ENCODE measurements at places on chromosomes 16 and 17.

DNA sequence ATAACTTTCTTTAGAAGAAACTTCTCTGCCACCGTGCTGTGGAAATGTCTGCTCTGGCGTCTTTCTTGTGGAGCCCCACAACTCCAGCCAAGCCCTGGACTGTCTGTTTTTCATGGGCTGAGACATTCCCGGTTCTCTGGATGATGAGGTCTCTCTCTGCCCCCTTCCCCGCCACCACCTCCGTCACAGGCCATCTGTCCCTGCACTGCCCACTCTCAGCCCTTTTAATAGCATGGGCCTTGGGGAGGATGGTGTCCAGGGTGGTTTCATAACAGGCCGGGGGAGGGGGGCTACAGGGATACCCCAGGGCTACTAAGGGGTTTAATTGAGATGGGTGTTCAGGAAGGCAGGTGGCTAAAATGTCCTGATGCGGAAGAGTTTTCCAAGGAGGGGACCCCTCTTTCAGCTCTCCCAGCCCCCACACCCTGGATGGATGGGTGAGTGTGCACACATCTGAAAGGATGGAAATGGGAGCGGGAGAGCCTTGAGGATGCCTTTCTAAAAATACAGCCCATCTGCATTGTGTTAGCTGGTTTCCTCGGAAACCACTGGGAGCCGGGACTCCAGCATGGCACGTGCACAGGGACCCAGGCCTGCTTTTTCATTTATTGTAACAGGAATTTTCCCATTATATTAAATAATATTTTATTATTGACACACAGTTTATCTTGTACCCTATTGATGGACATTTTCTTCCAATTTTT, 14.6 kb upstream of the NDRG4 start:
- no peak for DNase-seq

DNA sequence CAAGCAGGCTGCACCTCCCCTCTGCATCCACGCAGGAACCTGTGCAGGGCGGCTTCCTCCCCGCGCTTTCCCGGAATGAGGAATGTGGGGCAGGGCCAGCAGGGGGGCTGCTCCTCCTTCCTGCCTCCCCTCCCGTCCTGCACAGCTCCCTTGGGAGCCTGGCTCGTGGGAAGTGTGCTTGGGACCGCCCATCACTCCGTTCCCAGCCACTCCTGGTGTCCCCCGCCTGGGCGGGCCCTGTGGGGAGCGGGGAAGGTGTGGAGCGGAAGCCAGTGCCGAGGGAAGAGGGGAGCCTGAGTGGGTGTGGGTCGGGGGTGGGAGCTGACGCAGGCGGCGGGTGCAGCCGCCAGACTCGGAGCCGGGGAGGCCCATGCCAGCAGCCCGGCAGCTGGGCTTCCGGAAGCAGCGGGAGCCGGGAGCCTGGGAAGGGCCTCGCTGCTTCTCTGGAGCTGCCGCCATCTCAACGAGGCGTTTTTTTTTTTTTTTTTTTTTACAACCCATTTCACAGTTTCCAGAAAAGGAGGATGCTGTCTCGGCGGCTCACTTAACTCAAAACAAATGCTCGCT, 24.1 kb downstream of the BAHCC1 start:
- DNase-seq, result no peak

- DNase-seq, result no peak
These were observed 61.4 kb upstream of the IRX3 start for GRCh38 chr16:54347961-54348360.

GRCh38 chr17:69728816-69729215, 314.3 kb downstream of the MAP2K6 start:
- no peak for DNase-seq

GRCh38 chr17:16872351-16873173, 99.4 kb downstream of the TNFRSF13B start:
- no peak for DNase-seq

GRCh38 chr17:66268247-66268927, 34.0 kb upstream of the PRKCA start:
- DNase-seq, result no peak

DNA sequence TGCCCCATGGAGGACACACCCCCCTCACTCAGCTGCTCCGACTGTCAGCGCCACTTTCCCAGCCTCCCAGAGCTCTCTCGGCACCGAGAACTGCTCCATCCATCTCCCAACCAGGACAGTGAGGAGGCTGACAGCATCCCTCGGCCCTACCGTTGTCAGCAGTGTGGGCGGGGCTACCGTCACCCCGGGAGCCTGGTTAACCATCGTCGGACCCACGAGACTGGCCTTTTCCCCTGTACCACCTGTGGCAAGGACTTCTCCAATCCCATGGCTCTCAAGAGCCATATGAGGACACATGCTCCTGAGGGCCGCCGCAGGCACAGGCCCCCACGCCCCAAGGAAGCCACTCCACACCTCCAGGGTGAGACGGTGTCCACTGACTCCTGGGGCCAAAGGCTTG, 2.1 kb downstream of the ZNF646 start:
- DNase-seq, result no peak

DNA sequence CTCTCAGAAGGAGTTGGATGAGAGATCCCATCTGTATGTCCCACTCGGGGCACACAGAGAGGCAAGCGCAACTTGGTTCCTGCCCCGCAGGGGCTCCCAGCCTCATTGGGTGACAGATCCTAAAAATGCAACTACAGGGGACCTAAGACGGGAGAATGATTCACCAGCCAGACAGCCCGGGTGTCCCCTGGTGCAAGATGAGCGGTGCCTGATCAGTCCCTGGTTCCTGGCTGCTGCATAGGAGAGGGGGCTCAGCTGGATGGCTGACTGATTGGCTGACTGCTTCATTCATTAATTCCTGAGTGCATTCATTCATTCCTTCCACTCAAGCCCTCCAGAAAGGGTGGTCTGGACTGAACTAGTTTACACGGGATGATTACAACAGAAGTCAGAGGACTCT, 22.0 kb downstream of the WNT3 start:
- DNase-seq, result no peak

GRCh38 chr16:28623172-28623711, 13.4 kb upstream of the SULT1A1 start:
- peak; percentile 52 for DNase-seq

GRCh38 chr16:21101631-21102420, 48.8 kb downstream of the DNAH3 start:
- no peak for DNase-seq

DNA sequence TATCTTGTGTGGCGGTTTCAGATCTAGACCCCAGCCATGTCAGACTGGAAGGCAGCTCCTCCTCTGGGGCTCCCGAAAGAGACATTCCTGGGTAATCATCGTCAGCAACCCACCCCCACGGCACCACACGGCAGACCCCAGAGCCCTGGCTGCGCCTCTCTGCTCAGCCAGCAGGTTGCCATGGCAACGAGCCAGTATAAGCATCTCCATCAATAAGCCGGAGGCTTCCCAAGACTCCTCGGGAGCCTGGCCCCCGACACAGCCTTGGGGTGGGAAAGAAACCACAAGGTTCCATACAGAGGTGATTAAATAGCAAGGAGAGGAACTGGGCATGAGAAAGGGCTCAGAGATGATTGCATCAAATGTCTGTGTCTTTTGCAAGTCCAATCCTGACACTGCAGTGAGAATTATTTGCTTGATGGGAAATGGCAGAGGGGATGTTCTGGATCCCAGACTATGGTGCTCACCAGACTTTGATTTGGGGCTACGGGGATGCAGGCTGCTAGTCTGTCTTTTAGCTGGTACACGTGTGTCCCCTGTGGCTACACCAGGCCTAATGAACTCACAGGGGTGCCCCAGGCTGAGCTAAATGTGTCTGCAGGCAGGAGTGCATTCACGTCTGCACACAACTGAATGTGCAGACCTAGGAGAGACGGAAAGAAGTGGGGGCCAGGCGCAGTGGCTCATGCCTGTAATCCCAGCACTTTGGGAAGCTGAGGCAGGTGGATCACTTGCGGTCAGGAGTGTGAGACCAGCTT, 320.5 kb upstream of the TNRC6C start:
- no peak for DNase-seq

DNA sequence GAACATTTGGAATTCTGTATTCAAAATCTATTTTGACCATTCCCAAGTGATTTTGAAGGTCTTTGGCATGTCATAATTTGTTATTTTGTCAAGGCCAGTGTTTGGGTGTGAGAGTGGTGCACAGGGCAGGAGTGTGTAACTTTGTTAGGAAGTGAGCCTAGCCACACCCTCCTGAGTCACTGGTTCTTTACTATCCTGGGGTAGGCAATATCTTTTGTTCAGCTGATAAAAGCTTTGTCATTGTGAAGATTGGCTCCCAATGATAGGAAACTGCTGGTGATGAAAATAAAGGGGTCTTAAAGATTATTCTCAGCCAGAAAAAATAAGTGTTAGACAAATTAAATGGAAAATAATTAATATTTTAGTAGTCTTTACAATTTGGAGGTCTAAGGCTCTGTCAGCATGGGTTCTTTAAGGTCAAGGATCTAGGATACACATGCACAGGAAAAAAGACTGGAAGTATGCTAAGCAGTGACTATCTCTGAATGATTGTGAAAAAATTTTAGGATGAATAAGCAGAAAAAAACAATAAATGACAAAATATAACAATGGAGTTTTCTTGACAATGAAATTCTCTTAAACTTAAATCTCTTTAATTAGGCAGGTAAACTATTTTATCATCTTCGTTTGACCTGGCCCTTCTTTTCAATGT, 5.1 kb downstream of the UBN1 start:
- no peak for DNase-seq

- DNase-seq, result no peak
These were observed 108.6 kb downstream of the BANP start for GRCh38 chr16:88059701-88060386.

DNA sequence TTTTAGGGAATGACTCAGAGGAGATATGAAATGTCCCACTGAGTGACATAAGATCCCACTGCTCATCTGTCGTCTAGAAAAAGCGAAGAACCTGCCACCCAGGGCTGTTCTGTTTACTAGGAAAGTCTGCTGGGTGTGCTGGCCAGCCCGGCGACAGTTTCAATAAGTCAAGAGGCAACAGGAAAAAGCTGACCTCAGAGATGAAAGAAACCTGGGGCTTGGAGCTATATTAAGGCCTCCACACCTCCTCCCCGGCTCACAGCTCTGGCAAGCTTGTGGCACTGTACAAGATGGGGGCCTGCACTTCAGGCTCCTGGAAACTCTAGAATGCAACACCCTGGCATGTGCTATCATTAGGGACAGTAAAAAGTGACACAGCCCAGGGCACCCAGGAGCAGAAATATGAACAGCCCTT, 10.6 kb downstream of the ZFHX3 start:
- DNase-seq, result no peak

- peak; percentile 80 for DNase-seq
These were observed 2.9 kb downstream of the RNASEK start for GRCh38 chr17:7014995-7015958.

- DNase-seq, result no peak
These were observed 163.3 kb downstream of the KCNJ2 start for GRCh38 chr17:70332356-70333210.

DNA sequence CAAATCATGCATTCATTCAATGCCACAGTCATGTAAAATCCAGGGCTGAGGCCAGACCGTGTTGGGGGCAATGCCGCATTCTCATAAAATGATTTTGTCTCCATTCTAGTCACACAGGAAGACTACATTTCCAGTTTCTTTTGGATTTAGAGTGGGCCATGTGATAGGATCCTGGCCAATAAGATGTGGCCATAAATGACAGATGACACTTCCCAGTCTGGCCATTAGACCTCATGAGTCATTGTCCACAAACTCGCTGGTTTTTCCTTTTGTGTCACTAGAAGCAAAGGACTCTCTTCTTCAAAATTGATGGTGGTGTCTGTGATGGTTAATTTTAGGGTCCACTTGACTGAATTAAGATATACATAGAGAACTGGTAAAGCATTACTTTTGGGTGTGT, 352.3 kb downstream of the UTP18 start:
- DNase-seq, result no peak

DNA sequence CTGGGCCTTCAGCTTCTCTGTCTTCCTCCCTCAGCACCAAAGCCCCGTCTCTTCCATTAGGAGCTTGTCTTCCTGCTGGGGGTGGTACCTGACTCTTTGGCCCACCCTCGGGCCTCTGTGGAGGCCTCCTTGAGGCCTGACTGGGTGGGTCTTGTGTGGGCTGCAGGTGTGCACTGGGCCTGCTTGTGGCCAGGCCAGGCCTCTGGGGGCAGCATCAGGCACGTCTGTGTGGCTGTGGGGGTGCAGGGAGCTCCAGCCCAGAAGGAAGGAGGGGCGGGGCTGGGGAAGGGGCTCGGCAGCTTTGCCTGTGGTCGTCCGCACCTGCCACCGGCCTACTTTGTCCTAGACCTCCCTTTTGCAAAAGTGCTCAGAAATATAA, 7.0 kb downstream of the PIGQ start:
- no peak for DNase-seq

DNA sequence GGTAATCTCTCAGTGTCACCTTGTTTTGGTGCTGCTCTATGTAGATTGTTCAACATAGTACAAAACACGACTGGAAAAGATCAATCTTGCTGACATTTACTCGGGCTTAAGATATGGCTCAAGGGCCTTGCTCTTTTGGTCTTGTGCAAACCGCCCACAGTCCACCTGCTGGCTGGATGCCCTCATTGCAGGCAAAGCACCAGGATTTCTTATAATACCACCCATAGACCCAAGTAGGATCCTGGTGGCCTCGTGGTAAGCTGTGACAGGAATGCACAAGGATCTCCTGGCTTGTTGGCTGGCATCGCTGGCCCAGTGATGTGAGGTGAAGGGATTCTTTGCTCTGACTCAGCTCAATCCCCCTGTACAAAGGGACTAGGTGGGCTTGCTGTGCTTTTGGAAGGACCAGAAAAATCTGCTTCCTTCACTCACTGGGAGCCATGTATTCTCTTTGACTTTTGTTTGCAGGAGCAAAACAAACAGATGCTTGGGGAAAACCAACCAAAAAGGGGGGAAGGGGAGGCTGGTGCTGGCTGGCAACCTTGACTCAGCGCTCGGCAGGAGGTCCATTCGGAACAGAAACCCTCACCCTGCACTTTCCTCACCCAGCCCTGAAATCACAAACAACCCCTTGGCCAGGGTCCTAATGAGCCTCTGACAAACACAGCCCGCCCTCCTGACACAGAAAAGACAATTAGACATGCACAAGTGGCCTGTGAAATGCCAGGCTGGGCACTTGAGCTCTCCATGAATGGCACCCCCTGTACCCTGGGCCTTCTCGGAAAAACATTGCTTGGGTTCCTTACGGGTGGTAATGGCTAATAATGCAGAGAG, 36.6 kb upstream of the MED9 start:
- DNase-seq, result peak; percentile 67

- no peak for DNase-seq
These were observed 13.0 kb downstream of the CBX4 start for GRCh38 chr17:79826204-79826680.

GRCh38 chr16:12242516-12242915, 266.0 kb downstream of the SNX29 start:
- DNase-seq, result no peak
